SK-N-MC (cell line): ENCODE measurements at places on chromosomes 16 and 17.

DNA sequence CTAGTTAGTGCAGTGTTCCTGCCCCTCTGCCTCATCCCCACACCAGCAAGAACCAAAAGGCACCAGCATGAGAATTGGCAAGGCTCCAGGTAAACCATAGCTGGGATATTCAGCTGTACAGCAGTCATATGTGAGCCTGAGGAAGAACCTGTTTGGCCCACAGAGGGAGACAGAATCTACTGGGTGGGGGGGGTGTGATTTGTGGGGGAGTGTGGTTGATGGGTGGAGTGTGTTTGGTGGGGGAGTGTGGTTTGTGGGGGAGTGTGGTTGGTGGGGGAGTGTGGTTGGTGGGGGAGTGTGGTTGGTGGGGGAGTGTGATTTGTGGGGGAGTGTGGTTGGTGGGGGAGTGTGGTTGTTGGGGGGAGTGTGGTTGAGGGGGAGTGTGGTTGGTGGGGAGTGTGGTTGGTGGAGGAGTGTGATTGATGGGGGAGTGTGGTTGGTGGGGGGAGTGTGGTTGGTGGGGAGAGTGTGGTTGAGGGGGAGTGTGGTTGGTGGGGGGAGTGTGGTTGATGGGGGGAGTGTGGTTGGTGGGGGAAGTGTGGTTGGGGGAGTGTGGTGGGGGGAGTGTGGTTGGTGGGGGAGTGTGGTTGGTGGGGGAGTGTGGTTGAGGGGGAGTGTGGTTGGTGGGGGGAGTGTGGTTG lies 19.5 kb downstream of the MINK1 start:
- no peak for DNase-seq

DNA sequence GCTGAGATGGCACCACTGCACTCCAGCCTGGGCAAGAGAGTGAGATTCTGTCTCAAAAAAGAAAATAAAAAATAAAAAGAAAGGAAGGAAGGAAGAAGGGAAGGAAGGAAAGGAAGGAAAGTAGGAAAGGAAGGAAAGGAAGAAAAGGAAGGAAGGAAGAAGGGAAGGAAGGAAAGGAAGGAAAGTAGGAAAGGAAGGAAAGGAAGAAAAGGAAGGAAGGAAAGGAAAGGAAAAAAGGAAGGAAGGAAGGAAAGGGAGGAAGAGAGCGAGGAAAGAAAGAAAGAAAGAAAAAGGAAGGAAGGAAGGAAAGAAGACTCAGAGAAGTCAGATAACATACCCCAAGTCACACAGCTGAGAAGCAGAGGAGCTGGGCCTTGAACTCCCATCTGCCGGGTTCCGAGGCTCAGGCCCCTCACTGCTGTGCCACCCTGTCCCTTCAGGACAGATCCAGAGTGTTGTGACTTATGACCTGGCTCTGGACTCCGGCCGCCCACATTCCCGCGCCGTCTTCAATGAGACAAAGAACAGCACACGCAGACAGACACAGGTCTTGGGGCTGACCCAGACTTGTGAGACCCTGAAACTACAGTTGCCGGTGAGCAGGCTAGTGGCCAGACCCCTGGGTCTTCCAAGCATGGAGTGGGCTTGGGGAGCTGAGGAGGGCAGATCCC lies 30.9 kb upstream of the ITGAX start:
- DNase-seq = no peak

GRCh38 chr17:61275395-61275794 lies 124.2 kb upstream of the TBX2 start:
- DNase-seq = no peak

DNA sequence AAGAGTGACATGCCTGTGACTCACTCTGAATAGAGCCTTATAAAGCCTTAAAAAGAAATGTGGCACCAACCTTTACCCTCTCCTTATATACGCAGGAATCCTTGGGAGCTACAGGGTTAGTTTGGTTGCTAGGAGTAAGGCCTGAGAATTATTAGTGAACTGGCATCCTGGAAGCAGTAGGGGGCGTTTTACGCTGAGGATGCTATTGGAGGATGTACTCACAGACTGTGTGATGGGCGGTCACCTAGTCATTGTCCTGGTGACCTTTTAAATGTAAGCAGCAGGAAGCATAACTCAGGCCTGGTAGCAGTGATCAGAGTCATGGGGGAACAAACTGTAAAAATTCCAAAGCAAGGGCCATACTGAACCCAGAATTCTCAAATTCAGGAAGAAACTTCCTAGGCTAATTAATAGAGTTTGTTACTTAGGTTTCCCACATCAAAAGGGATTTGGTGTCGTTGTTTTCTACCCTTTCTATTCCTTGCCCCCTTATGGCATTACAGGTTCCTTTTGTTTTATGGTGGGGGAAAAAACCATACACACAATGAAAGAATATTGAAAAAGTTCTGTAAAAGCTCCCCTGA lies 153.8 kb downstream of the SNX11 start:
- DNase-seq = no peak

DNA sequence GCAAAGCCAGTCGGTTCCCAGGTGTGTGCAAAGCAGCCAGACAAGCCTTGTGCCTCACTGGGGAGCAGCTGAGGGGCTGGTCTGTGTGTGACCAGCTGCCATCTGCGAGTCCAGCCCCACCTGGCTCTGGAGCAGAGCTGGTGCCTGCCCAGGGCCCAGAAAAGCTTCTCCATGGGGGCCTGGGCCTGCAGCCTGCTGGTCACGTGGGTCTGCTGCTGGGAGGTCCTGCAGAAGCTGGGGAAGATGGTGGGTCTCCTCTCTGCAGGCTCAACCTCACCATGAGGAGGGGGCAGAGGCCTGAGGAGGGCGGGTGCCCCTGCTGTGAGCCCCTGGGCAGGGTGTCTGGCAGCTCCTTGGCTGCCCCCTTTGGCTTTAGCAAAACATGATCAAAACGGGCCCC lies 71.9 kb downstream of the ENGASE start:
- no peak for DNase-seq
